Right atrium auricular region (tissue), 2 donors: ENCODE measurements at places on chromosomes 6 and 20. TPM values are rescaled to one million over a fixed set of nuclear protein-coding genes. Genes with fewer than 3 reads are reported as not detected.

Gene NR2E1
- total RNA-seq, result not detected

Gene CAPN11
- 0.44 TPM for total RNA-seq

Gene KCNK5
- 2.0 TPM for total RNA-seq

GRCh38 chr6:161922631-161923119 is 648.8 kb upstream of the AGPAT4 start:
- no peak for DNase-seq

Gene DLK2
- total RNA-seq, result not detected

Gene SLCO4A1
- 13.4 TPM for total RNA-seq

DNA sequence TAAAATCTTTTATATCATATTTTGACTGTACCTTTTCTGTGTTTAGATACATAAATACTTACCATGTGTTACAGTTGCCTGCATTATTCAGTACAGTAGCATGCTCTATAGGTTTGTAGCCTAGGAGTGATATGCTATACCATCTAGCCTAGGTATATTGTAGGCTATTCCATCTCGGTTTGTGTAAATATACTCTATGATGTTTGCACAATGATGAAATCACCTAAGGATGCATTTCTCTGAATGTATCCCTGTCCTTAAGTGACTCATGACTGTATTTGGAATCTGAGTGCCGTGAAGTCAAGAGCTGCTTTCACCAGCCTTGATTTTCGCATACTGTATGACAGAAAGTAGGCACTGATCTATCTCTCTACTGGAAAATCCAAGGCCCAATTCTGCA is 129.9 kb downstream of the UTRN start:
- no peak for DNase-seq

Gene OTOR
- total RNA-seq, result not detected

DNA sequence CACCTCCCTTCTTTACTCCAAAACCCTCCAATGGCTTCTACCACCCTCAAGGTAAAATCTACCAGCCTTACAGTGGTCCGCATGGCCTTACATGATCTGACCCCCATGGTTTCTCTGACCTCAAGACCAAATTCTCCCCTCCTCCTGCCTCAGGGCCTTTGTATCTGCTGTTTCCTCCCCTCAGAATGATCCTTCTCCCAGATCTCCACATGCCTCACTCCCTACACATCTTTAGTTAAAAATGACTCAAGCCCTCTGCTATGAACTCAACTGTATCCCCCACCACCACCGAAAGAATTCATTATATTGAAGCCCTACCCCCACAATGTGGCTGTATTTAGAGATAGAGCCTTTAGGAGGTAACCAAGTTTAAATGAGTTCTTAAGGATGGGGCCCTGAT is 4.1 kb downstream of the SLC23A2 start:
- no peak for DNase-seq

GRCh38 chr6:158460602-158461169 is 99.2 kb upstream of the TMEM181 start:
- no peak for DNase-seq

Gene STX11
- 21.5 TPM for total RNA-seq

Gene SOX18
- 17.2 TPM for total RNA-seq

Gene FOXQ1
- total RNA-seq, result not detected

DNA sequence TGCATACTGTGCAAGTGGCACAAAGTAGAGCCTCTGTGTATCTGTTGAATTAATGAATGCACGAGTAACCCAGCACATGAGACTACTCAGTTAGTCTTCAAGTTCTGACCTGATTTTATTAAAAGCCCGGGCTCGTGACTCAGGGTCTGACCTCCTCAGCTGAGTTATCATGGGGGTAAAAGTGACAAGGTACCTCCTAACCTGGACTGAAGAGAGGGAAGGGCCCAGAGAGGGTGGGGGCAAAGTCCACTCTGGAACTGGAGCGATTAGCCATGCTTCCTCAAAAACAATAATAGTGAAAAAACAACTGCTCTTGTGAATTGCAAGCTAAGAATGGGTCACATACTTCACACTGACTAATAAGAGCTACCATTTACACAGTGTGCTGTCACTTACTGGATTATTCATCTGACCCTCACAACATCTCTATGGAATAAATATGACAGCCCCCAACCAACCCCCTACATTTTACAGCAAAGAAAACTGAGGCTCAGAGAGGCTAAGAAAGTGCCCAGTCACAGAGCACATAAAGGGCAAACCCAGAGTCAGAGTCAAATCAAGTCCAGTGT is 26.7 kb downstream of the TRERF1 start:
- DNase-seq, result peak; percentile 5

DNA sequence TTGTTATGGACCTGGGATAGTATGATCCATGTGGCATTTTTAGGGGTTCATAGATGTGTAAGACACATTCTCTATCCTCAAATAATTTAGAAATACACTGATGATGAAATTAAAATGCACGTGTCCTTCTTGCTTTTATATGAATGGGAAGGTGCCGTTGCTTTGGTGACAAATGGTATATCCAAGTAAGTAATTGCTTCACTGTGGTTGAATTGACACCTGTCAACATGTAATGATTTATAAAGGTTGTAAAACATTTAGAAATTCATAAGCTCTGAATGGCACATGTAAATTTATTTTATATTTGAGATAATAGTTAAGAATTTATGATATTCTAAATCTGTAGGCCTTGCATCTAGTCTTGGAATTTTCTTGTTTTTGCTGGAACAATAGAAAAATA is 227.0 kb downstream of the PHACTR1 start:
- DNase-seq, result no peak

GRCh38 chr20:19742974-19743639 is 15.0 kb upstream of the RIN2 start:
- no peak for DNase-seq

DNA sequence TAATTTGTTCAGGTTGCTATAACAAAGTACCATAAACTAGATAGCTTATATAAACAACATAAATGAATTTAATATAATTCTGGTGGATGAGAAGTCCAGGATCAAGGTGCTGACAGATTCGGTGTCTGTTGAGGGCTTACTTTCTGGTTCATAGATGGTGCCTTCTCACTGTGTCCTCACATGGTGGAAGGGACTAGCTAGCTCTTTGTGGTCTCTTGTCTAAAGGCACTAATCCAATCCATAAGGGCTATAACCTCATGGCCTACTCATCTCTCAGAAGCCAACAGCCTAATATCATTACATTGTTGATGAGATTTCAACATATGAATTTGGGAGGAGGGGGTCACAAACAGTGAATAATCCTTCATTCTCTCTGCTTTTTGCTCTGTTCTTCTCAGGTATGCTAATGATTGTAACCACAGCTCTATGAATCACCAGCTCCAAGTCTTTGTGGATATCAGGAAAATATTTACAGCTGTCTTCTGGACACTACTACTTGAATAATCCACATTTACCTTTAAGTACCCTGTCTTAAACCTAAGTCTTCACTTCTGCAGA is 122.3 kb downstream of the NKAIN2 start:
- DNase-seq, result no peak

DNA sequence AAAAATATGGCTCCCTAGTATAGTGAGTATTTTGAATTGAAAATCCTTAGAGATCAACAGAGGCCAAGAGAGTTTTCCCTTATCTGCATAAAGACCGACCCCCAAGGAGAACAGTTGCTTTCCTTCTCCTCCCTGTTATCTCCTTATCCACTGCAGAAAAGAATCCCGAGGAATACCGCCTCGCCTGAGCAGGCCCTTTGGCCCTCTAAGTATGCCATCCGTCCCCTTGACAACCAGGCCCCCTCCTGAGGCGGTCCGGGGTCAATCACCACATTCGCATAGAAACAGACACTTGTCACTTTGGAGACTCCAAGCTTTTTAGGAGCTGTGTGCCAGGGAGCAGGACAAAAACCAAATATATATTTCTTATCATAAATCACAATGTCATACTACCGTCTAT is 15.9 kb upstream of the GGTLC1 start:
- DNase-seq, result no peak

Gene RIPOR3
- 4.7 TPM for total RNA-seq

Gene KIF25
- total RNA-seq, result not detected

- no peak for DNase-seq
These were observed 45.6 kb upstream of the TBC1D7 start for GRCh38 chr6:13373919-13374318.
